Chondrocyte (in vitro differentiated cells): ENCODE measurements at places on chromosomes 12 and 14. TPM values are rescaled to one million over a fixed set of nuclear protein-coding genes. Genes with fewer than 3 reads are reported as not detected.
A peak's percentile ranks its signal among the peaks of the same experiment; 100 is the strongest.

- no peak for DNase-seq
Observed at GRCh38 chr12:67919406-67919805, 69.8 kb upstream of the IFNG-AS1 start.

DNA sequence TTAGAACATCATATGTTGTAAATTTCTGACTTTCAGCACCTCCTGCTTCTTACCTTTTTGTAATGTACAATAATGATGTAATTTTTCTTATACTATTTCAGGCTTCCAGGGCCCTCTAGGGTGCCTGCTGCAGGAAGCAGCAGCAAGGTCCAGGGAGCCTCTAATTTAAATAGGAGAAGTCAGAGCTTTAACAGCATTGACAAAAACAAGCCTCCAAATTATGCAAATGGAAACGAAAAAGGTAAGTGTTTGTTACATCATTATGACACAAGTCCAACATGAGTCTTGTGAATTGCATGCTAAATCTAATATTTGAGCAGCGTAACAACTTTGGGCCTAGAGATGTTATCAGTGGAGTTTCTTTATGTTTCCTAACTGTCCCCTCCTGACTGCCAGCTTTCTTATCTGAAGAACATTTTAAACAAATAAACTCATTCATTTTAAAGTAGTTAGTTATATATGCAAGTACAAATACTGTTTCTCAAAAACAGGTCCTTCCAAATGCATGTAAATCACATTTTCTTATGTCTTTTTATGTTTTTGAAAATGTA, 167.6 kb downstream of the NAV3 start:
- DNase-seq: no peak

GRCh38 chr12:54053003-54053750, 458 bp upstream of the HOXC4 start:
- DNase-seq: no peak

DNA sequence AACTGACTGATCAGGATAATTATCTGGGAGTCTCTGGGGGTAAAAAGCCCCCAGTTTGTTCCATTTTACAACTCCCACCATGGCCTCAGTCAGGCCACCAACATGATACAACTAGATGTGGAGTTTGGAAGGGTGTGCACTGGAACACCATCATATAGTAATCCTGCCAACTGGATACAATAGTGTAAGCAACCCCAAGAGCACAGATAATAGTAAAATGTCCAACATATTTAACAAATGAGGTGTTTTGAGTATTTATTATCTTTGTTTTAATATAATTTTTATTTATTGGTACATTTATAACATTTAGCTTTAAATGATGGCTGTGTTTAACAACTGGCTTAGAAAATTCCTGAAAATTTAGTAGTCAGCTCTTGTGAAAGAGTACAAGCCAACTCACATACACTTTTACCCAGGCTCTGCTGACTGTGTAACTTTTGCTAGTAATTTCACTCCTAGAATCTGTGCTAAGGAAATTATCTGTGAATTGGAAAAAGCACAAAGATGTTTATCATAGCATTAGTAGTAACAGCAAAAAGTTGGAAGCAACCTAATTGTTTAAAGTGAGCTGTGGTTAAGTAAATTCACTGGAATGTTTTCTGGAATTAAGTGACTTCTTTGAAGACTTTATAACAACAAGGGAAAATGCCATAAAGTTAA, 196.8 kb downstream of the RAD51B start:
- no peak for DNase-seq

DNA sequence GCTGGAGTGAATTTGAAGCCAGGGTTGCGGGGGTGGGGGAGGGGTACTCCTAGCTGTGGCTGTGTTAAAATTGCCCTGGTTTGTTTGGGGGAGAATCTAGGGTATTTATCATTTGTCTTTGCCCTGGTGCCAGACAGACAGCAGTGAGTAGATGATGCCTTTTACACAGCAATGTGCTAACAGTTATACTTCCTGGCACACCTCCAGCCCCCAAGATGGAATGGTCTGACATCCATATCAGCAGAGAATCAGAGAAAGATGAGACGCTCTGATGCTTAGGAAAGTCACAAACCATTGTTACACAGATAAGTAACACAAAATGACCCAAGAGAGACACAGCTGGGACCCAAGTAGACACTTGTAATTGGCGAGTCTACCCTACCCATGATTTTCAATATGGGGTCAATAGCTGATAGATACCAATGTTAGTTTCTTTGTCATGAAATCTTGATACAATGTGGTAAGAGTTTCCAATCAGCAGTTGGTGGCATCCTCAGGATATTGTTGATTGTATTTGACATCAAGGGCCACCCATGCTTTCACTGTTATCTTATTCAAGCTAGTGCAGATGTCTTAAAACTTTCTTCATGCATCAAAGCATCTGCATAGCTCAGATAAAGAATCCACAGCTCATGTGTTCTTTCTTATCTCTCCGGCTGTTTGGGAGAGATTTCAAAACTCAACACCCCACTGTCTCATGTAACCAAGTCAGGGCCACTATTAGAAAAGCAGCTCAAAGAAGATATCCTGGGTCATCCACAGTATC, 2.6 kb upstream of the PRKAB1 start:
- no peak for DNase-seq

DNA sequence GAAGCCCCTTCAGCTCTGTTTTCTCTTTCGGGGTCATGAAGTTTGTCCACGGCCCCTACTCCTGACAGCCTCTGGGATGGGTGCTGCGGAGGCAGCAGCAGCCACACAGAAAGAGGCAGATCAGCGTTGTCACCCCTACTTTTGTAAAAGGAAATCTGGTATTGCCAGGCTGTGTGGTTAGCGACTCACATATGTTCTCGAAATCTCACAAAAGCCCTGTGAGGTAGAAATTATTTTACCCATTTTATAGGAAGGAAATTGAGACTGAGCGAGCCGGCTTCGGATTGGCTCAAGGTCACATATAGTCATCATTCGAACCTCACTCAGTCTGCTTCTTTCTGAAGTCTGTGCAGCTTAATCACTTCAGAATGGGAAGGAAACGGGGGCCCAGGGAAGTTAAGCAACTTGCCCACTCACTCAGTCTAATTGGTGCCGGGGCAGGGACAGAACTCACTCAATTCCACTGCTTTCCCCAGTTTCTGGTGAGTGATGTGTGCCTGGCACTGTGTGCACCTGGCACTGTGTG, 1.1 kb upstream of the CKAP4 start:
- DNase-seq: no peak

GDF3 gene
- total RNA-seq: not detected in 3 replicates

IAPP gene
- total RNA-seq: not detected in 3 replicates

DNA sequence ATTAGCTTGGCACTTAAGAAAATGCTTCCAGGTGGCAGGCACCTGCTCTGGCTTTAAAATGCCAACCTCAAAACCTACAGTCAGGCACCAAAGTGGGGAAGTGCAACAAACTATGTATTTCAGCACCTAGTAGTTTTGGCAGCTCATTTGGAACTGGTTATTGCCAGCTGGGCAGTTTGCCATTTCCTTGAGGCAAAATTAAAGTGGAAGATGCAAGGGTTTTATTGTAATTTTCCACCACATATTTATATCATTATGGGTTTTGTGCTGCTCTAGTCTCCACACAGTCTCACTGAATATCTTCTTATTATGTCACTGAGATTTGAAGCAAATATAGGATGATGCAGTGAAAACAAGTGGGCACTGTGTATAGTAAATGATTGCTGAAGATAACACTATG, 117.0 kb downstream of the PRKD1 start:
- DNase-seq: no peak

DNA sequence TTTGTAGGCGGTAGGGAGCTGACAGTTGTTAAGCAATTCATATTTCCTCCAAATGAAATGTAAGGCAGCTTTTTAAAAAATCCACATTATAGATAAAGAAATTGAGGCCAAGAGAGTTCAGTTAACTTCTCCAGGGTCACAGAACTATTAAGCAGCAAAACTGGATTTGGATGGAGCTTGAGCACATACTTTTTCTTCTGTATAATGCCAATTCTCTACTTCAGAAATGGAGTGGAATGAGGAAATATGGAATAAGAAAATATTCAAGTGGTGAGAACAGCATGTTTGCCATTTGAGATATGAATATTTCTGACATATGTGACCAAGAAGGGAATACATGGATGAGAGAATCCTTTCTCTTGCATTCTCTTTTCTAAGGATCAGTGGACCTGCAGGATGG, 233.1 kb downstream of the FOXG1 start:
- DNase-seq: no peak

POU6F1 gene
- 9.9 to 11.2 TPM (median 10.2 TPM) in 3 replicates for total RNA-seq

GRCh38 chr12:96194971-96195844, 1.0 kb downstream of the ELK3 start:
- DNase-seq: no peak

DNA sequence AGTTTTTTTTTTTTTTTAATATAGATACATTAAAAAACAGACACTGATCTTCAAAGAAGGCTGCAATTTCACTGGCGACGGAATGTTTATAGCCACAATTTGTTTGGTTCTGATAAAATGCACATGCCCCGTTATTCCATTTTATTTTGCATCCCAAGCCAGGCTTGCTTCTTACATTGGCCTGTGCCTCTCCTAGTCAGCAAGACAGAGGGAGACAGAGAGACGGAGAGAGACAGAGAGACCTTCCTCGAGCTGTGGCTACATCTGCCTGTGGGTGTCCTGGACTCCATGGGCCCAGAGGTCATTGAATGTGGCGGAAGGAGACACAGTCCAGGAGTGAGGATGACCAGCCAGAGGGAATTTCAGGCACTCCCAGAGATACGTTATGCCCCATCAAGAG, 926.6 kb downstream of the VRK1 start:
- DNase-seq: no peak

GRCh38 chr12:125676366-125676765, 611.1 kb downstream of the AACS start:
- no peak for DNase-seq

- DNase-seq: no peak
Observed at GRCh38 chr12:131471271-131471905, 239.5 kb upstream of the SFSWAP start.

DNA sequence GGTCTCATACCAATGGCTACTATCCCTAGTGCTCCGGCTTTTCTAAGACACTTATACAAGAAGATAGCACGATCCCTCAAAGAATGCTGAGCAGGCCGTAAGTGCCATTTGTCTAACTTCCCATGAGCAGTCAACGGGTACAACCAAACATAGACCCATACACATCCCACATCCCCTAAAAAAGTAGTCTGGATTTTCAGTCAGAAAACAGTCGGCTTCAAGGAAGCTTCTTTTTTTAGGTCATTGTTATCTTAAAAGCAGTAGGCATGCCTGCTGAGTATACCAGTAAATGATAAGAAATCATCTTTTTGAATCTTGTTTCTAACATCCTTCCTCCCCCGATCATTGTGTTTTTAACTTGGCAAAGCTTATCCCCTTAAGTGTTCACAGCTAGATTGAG, 19.8 kb downstream of the OSBPL8 start:
- DNase-seq: no peak

PARP11 gene
- total RNA-seq: 7.1 to 10.2 TPM (median 7.1 TPM) in 3 replicates

CEP170B gene
- 31.7 to 39.6 TPM (median 39.2 TPM) in 3 replicates for total RNA-seq

- peak; percentile 91 for DNase-seq
Observed at GRCh38 chr12:132398386-132398991, 69.1 kb upstream of the GALNT9 start.

DNA sequence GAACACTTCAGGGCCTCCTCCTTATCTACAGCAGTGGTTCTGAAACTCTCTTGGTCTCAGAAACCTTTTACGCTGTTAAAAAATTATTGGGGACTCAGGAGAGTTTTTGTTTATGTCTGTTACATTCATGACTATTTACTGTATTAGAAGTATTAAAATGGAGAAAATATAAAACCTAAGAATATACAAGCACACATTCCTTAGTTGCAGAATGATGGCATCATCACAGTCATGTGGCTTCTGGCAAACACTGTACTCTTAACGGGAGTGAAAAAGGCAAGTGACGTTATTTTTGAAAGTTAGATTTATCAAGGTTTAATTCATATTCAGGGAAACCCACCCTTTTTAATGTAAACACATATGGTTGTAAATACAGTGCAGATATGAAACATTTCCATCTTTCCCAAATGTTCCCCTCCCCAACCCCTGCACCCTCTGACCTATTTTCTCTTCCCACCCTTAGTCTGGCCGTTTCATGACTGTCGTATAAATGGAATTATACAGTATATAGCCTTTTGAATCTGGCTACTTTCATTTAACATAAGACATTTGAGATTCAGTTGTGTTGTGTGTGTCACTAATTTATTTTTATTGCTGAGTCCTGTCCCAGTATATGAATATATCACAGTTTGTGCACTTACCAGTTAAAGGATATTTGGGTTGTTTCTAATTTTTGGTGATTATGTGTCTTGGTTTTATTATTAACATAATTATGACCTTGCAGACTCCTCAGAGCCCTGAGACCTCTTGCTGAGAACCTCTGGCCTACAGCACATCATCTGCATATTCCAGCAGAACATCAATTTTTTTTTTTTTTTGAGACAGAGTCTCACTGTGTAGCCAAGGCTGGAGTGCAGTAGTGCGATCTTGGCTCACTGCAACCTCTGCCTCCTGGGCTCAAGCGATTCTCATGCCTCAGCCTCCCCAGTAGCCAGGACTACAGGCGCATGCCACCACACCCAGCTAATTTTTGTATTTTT, 457.0 kb downstream of the PCNX1 start:
- DNase-seq: no peak

ACACB gene
- total RNA-seq: 2.9 to 7.9 TPM (median 5.9 TPM) in 3 replicates

GRCh38 chr12:63802012-63802608, 22.4 kb downstream of the RXYLT1 start:
- DNase-seq: no peak
